ENCODE measurements at places on chromosomes 1 and 21. TPM values are rescaled to one million over a fixed set of nuclear protein-coding genes. Genes with fewer than 3 reads are reported as not detected.

- ATAC-seq = no peak
Observed at GRCh38 chr1:171530676-171531075, 45.3 kb downstream of the PRRC2C start.

DNA sequence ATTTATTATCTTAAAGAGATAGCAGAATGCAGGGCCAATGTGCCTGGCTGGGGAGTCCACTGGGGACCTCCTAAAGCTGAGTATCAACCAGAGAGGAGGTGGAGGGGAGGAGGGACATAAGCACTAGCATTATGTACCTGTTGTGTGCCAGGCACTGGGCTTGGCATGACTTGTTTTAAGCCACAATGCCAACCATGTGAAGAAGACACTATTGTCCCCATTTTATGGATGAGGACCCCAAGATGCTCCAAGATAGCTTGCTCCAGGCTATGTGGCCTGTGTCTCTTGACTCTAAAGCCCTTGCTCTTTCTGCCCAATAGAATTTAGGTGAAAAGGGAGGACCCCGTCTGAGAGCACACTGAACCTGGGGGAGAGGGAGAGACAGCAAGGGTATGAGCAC, 111.3 kb downstream of the GLIS1 start:
- no peak for ATAC-seq

DNA sequence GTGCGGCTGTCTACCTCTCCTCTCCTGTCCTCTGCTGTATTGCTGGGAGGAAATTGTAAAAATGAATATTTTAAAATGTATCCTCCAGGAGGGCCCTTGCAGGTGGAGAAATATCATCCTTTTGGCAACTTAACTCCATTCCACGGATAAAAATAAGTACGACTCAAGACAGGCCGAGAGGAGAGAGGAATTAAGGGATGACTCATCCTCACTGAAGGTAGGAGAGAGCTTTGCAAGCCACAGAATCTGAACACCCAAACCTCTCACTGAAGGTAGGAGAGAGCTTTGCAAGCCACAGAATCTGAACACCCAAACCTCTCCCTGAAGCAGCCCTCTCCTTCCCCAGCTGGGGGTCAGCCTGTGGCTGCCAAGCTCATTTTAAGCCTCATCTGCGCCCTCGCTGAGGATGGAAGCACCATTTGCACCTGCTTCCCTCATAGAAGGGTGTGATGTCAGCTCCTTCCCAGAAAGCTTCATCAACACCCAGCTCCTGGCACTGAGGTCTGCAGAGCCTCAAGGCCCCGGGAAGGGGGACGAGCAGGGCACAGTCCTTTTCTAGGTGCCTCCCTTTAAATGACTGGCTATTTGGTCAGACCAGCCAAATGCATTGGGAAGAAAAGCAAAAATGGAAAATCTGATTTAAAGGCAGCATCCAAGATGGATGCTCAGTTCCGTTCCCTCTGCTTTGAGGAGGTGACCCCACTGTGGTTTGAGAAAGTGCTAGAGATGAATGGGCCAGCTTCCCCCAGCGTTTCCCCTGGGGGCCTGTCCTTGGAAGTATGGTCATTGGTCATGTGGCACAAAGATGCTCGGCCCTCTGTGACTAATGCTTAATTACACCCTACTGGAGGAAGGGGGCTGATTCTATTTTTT, 12.9 kb upstream of the SELENON start:
- ATAC-seq = no peak

GRCh38 chr1:91744953-91745639, 140.9 kb downstream of the TGFBR3 start:
- ATAC-seq = no peak

DNA sequence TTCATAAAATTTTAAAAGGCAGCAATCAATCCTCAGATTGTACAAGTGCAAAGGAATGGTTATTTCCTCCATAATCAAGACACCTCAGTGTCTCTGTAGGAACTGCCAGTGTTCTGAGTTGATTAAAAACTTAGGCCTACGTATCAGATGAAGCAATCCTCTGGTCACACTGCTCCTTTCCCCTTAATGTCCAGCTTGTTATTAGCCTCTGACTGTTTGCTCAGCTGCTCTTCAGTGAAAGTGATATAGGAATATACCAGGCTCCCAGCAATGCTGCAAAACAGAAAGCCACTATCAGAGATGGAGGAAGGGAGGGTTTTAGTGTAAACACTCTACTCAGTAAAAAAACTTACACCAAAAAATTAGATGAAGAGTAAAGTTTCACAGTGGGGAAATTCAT, 49.8 kb downstream of the SLC35D1 start:
- ATAC-seq = no peak

- no peak for ATAC-seq
Observed at GRCh38 chr1:194104247-194104844, 917.9 kb upstream of the B3GALT2 start.

The RBM11 gene
- 2.8 TPM for total RNA-seq

- ATAC-seq = peak; percentile 59
Observed at GRCh38 chr1:38586993-38587646, 272.5 kb downstream of the RRAGC start.

GRCh38 chr1:150999051-150999674, 7.5 kb downstream of the MINDY1 start:
- ATAC-seq = peak; percentile 78

DNA sequence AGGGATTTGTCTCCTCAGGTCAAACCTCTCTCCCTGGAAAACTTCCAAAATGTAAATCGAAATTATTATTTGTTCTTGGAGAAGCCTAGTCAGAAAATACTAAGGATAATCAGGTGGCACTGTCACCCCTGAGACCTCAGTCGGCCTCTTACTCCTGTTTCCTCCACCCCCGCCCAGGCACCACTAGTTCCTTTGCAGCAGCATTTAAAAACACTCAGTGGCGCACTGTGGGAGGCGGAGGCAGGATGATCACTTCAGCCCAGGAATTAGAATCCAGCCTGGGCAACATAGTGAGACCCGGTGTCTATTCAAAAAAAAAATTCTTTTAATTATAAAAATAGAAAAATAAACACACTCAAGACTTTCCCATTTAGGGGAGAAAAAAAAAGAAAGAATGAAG, 18.0 kb upstream of the IFNAR2 start:
- ATAC-seq = no peak

- ATAC-seq = no peak
Observed at GRCh38 chr21:31408301-31409088, 64.4 kb upstream of the TIAM1 start.

- no peak for ATAC-seq
Observed at GRCh38 chr1:9058465-9058864, 11.0 kb downstream of the SLC2A5 start.

DNA sequence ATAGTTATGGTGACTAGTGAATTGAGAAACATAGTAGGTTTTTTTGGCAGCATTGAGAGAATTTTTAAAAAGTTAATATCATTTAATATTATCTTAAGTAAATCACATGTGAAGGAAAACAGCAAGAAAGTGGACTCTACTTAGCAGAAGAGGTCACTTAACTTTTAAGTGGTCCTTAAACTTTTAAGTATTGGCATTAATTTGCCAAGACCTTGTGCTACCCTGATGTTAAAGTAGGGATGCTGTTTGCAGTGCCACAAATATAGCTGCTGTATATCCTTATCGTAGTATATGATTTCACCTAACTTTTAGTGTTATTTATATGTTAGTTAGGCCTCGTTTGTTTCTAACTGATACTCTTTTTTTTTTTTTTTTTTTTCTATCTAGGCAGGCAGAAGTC, 40.2 kb downstream of the SMG7 start:
- ATAC-seq = no peak

DNA sequence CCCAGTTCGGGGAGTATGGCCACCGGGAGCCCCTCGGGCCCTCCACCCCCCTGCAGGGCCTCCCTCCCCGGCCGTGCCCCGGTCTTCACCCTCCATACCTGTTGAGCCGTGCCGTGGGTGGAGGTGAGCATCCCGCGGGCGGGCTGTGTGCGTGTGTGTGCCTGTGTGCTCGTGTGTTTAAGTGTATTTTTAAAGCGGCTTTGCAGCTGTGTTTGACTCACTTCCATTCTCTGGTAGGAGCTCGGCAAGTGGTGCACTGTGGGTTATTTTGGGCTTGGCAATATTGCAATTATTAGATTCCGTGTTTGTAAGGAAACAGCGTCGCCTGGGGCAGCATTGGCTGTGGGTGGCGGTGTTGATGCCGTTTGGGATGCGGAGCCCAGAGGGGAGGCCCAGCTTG, 20.3 kb upstream of the PLCH2 start:
- no peak for ATAC-seq

GRCh38 chr1:30472526-30472925, 250.9 kb downstream of the MATN1 start:
- no peak for ATAC-seq

The VAMP3 gene
- total RNA-seq = 24.9 TPM

GRCh38 chr1:147853391-147853790, 49.2 kb upstream of the GJA8 start:
- no peak for ATAC-seq

The LAMTOR5 gene
- total RNA-seq = 150 TPM

DNA sequence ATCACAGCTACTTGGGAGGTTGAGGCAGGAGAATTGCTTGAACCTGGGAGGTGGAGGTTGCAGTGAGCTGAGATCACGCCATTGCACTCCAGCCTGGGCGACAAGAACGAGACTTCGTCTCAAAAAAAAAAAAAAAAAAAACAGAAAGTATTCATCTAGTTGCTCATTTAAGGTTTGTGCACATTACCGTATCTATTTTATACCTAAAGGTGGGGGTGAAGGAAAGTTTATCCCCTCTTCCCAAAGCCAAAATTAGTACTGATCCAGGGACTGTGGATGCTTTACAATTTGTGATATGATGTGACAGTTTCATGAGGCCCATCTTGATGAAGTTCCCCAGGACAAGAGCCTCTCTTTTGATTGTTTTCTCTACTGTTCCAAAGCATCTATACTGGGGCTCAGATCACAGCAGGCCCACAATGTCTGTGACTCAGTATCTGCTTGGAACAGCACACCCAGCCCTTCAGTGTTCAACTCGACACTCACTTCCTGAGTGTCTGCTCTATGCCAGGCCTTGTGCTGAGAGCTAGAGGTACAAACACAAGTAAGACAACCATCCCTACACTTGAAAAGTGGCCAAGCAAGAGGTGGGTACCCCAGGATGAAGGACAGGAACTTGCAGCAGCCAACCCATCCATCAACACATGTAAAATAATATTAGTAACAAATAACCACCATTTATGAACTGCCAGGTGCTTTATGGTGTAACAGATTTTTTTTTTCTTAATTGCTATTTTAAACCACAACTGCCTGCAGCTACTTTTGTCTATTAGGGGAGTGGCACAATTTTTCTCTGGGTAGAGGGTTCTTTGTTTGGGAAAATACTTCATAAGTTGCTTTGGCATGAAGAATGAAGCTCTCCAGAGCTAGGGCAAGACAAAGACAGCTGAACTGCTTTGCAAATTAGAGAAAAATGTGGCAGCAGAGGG, 29.0 kb upstream of the KHDRBS1 start:
- peak; percentile 93 for ATAC-seq

The ACBD3 gene
- total RNA-seq = 20.3 TPM

DNA sequence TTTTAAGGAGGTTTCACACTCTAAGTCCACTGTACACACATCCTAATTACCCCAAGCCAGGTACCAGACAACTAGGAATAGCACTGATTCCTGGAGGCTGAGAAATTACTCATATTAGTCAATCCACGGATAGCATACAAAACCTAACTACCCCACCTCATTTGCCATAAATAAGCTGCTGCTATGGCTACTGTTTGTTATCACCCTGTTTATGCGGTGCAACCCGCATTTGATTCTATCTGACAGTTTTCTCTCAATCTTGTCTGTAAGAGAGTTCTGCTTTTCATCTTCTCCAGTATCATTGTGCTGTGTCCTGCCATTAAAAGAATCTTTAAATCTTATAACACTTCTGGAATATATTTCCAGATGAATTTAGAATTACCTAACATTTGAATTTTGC, 1496.5 kb downstream of the PLA2G4A start:
- no peak for ATAC-seq

The HES3 gene
- not detected for total RNA-seq

DNA sequence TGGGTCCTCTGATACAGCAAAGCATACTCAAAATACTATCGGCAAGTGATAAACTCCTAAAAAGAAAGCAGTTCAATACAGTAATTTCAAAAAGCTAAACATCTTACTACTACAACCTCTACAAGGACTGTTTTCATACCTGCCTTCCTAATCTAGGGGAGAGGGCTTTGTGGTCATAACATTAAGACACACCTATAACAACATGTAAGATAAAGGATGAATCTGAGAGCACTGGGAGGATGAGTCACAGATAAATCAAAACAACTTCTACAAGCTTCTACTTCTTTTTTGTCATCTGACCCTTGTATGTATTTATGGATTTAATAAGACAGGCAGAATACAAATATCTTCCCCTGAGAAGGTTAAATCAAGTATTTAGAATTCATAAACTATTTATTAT, 40.0 kb downstream of the LTN1 start:
- ATAC-seq = no peak

- peak; percentile 66 for ATAC-seq
Observed at GRCh38 chr1:155085504-155086127, 7.0 kb downstream of the EFNA3 start.

- no peak for ATAC-seq
Observed at GRCh38 chr21:38208118-38208517, 48.7 kb upstream of the KCNJ15 start.

DNA sequence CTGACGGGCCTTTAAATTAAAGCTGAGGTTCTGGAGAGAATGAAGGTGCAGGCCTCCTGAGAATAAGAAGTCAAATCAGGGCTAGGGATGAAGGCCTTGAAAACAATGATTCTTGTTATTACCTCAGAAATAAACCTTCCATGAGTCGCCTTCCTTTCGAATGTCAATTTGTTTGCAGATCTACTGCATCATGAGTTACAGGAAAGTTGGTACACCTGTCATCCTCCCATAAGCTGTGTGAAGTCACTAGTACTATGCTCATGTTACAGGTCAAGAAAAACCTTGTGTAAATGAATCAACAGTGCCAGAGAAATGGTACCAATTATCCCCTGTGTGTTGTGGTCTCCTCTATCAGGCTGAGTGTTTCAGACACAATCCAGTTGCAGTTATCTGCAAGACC, 281.2 kb upstream of the PLXNA2 start:
- no peak for ATAC-seq

- no peak for ATAC-seq
Observed at GRCh38 chr1:94986783-94987182, 59.9 kb upstream of the CNN3 start.

DNA sequence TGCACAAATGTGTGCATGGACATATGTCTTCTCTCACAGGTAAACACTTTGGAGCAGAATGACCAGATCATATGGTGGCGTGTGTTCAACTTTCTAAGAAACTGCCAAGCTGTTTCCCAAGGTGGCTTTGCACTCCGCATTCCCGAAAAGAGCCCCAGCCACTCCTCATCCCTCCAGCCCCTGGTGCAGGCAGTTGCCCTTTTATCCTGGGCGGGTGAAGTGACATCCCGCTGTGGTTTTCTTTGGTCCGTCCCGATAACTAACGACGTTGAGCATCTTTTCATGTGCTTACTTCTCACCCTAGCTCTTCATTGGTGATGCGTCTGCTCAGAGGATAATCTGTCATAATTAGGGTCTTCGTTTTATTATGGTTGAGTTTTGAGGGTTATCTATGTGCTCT, 612.5 kb downstream of the MATN1 start:
- ATAC-seq = no peak

GRCh38 chr1:30039354-30040080, 683.9 kb downstream of the MATN1 start:
- no peak for ATAC-seq

GRCh38 chr1:181608948-181609347, 125.6 kb downstream of the CACNA1E start:
- ATAC-seq = no peak

Data from activated T-helper 17 cell treated with anti-CD3 and anti-CD28 coated beads, Interleukin-2, amount 50 U/mL, for 72 hours (primary cell).